Putamen (tissue), 1 donor: ENCODE measurements at places on chromosomes 4 and X.
A peak's percentile ranks its signal among the peaks of the same experiment; 100 is the strongest.

DNA sequence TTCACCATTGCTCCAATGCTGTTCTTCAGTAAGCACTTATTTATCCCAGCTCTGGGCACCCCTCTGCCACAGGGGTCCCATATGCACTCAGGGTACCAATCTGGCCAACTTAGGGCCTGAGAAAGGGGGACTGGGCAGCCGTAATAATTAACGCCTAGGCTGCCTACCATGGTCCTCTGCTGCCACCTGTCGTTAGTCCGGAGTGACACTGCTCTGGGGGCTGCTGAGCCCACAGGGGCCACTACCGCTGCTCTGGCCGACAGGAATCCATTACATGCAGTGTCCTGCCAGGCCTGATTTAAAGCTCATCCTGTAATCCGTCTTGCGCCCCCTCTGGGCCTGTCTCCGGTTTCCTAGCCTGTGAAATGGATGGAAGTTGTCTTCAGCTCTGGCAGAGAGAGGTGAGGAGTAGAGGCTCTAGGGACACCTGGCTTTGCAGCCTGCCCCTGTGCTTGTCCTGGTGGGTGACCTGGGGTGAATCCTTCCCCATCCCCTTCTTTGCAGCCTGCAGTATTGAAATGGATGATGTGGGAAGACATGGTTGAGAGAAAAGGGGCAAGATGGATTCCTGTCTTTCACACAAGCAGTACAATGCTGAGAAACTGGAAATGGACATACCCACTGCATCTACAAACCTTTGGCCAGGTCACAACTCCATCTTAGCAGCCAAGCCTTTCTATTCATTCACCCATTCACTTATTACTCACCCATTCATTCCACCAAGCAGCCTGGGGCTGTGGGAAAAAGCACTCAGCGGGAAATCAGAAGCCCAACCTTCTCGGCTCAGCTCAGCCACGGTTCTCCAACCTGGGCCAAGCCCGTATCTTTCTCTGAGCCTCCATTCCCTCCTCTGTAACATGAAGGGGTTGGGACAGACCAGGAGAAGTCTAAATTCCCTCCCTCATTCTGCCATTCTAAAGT is 116.3 kb upstream of the NALF2 start:
- peak; percentile 1 for DNase-seq

DNA sequence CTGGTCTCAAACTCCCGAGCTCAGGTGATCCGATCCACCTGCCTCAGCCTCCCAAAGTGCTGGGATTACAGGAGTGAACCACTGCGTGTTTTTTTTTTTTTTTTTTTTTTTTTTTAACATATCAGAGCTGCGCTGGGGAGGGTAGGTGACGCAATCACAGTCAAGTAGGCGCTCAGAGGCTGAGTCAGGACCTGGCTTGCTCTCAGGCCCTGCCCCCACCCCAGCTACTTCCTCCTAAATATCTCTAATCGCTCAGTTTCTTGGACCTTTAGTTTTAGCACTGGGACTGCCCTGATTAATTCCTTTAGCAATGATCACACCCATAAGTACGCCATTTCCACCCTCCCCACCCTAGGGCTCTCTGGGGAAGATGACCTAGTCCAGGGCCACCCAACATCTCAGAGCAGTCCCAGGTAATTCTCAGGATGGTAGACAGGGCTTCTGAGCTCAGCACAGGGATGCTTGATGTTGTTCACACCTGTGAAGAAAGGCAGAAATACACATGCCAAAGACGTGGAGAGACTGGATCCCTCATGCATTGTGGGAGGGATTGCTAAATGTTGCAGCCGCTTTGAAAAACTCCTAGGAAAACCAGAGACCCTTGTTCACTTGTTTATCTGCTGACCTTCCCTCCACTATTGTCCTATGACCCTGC is 50.2 kb downstream of the DDX3X start:
- no peak for DNase-seq

DNA sequence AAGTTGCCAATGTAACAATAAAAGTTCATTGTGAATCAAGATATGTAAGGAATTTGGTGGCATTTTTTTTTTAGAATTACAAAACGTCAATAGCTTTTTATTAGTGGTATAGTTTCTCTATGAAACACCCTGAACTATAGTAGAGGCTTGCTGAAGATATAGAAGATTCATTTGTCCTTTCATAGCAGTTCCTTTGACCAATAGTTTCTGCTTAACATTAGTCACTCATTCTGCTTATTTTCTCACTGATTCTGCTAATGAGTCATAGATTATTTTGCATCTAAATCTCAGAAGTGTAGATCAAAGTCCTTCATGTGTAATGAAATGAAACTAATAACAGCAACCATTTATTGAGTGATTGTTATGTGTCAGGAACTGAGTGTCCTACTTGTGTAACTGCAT is 205.0 kb upstream of the TET2 start:
- no peak for DNase-seq

GRCh38 chrX:136291824-136292223 is 8.9 kb upstream of the ADGRG4 start:
- no peak for DNase-seq

DNA sequence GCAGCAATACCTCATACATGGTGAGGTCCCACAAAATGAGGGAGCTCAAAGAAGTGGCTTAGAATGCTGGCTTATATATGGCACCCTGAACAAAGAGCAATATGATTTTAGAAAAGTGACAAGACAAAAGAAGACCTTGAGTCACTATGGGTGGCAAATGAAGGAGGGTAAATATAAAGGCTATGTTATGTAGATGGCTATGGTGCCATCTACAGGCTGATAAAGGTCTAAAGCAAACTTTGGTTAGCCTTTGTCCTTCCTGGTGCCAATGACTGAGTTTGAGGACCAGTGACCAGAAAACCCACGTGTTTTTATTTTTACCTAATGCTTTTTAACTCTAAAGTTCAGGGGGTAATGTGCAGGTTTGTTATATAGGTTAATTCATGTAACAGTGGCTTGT is 151.8 kb downstream of the CCNG2 start:
- DNase-seq = no peak

DNA sequence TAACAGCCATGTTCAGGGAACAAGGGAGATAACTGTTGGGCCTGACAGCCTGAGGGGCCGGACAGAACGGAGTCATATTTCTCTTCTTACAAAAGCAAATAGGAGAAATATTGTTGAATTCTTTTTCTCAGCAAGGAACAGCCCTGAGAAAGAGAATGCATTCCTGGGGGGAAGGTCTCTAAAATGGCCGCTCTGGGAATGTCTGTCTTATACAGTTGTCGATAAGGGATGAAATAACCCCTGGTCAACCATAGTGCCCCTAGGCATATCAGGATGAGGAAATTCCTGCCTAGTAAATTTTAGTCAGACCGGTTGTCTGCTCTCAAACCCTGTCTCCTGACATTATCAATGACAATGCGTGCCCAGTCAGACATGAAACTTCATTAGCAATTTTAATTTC is 1925.5 kb downstream of the PCDH7 start:
- no peak for DNase-seq

DNA sequence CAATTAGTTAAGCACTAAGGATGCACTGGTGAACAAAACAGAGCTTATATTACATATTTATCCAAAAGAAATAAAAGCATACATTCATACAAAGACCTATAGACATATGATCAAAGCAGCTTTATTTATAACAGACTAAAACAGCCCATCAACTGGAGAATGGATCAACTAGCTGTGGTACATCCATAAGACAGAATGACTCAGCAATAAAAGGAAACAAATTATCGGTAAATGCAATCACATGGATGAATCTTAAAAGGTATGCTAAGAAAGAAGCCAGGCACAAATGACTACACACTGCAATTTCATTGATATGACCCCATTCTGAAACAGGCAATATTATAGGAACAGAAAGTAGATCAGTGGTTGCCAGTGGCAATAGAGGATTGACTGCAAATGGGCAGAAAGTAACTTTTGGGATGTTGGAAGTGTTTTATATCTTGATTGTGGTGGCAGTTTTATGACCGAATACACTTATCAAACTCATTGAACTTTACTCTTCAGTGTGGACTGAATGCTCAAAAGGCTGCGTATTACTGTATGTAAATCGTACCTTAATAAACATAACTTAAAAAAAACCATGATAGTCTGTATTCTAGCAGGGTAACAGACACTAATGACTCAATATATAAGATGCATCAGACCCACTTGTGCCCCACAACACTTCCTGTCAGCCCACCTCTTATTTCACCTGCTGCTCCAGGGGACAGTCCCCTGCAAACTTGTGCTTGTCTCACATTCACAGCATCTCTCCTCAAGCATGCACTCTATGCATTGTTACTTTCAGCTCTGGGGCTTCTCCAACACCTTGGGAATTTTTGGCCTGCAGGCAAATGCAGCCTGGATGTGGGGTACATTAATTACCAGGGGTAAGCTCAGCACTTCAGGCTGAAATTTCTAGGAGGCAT is 59.1 kb downstream of the MID1IP1 start:
- no peak for DNase-seq

- DNase-seq = no peak
Measured at GRCh38 chrX:44080083-44080482, 106.9 kb upstream of the NDP start.

DNA sequence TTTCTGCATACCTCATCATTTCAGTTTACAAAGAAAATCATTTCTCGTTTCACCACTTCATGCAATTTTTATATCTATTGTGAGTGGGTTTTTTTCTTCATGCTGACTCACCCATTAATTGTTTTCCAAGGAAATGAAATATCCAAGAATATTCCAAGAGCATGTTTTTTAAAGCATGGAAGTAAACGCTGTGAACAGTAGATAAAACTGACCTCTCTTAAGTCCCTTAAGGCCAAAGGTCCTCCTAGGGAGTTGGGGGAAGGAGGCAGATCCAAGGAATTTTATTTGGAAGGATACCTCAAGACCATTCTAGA is 2.6 kb upstream of the APBB2 start:
- DNase-seq = no peak

GRCh38 chr4:44086753-44087152 is 361.9 kb downstream of the KCTD8 start:
- no peak for DNase-seq

DNA sequence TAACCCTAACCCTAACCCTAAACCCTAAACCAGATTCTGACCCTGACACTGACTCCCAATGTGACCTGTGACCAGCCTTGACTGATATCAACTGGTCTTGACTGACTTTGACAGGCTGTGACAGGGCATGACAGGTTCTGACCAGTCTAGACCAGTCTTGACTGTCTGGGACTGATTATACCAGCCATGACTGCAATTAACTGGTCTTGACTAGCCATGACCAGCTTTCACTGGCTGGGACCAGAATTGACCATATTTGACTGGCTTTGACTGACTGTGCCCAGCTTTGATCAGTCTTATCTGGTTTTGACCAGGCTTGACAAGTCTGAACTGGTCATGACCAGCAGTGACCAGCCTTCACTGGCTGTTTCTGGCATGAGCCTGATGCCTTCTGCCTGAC is 95.5 kb downstream of the BMP15 start:
- no peak for DNase-seq

- no peak for DNase-seq
Measured at GRCh38 chr4:123278755-123279154, 117.8 kb upstream of the SPRY1 start.

DNA sequence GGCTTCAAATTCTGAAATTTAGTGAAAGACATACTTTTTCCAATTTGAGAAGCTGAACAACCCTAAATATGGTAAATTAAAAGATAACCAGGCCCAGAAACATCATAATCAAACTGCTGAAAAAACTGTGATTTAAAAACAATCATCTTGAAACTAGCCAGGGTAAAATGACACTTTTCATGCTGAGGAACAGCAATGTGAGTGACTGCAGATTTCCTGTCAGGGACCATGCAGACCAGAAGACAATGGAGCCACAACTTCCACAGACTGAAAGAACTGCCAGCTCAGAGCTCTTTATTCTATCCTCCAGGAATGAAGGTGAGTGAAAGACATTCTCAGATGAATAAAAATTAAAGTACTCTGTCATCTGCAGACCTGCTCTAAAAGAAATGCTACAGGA is 73.3 kb downstream of the NAT8L start:
- DNase-seq = no peak

- DNase-seq = no peak
Measured at GRCh38 chrX:154322890-154323289, 27.3 kb downstream of the TKTL1 start.

- no peak for DNase-seq
Measured at GRCh38 chr4:106454581-106454980, 86.0 kb upstream of the GIMD1 start.

GRCh38 chr4:161573836-161574235 is 590.0 kb downstream of the FSTL5 start:
- no peak for DNase-seq

DNA sequence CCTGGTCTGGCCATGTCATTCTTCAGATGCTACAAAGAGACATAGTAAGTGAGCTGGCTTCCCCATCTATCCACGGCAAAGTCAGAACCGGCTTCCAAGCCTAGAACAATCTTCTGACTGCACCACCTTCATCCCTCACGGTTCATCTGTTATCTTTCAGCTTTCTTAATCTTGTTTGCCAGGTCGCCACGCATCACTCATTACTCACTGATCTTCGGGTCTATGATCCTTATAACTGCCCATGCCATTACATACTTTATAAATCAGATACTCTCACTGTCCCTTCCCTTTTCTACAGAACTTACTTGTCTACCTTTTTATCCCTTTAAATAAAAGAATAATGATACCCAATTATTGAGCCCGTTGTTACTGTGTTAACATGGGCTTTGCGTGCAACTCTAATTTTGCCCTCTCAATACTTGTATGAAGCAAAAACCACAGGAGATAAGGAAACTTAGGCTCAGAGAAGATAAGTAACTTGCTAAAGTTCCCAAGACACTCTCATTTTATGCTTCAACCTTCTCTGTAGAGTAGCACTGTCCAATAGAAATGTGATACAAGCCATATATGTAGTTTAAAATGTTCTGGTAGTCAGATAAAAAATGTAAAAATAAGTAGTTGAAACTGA is 171.7 kb downstream of the AMELX start:
- DNase-seq = no peak

GRCh38 chrX:35023683-35024082 is 81.1 kb downstream of the FAM47B start:
- DNase-seq = no peak
